ENCODE measurements at places on chromosomes 16 and 17.

- DNase-seq: no peak
Observed at GRCh38 chr17:58913971-58914769, 158.5 kb downstream of the PPM1E start.

GRCh38 chr17:63430223-63430622 lies 15.9 kb downstream of the CYB561 start:
- no peak for DNase-seq

DNA sequence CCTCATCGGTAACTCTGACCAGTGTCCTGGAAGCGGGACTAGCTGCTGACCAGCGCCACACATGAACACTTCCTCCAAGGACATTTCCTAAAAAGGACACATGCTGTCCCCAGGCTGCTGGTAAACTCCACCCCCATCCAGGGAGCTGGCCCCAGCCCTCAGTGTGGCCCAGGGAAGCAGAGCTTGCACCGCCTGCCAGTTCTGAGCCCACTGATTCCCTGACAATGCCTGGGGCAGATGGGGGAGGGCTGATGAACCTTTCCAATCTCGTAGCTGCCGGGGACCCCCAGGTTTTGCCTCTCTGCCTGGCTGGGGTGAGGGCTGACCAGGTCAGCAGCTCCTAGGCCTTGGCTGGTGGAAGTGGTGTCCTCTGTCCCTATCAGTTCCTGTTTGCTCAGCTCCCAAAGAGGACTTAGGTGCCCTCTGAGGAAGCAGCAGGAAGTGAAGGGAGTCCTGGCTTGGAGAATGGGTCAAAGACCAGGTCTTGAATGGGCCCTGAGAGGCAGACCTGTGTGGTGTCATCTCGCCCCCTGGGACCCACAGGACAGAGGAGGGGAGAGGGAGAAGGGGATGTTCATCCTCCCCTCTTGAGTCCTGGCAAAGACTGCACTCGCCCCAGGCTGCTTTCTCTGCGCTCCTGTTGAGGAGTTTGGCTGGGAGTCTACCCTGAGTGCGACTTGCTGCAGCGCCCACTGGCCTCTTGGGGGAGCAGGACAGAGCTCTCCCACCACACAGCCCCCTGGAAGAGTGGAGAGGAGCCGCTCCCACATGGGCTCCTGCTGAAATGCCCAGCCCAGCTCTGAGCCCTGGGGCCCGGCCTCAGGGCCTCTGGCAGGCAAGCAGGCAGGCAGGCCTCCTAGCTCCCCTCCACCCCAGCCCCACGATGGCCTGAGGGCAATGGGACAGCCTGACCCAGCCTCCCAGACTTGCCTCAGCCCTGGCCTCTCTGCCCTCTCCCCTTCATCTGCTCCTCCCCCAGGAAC lies 16.8 kb downstream of the PDK2 start:
- no peak for DNase-seq

DNA sequence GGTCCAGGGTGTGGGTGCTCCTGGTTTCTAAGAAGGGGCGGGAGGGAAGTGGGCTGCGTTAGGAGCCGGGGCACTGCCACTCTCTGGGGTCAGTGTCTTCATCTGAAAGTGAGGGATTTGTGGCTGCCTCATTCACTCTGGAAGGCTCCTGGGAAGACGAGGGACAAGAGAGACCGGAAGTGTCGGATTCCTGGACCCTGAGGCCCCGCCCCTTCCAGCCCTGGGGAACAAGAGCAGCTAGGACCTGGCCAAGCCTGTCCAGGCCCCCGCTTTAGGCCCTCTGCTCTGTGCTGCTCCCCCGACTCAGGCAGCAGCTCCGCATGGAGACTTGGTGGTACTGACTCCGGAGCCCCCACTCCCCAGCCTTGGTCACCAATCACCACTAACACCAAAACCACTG lies 6.5 kb downstream of the LGALS3BP start:
- no peak for DNase-seq

- DNase-seq: no peak
Observed at GRCh38 chr17:48030531-48030930, 7.1 kb downstream of the COPZ2 start.

DNA sequence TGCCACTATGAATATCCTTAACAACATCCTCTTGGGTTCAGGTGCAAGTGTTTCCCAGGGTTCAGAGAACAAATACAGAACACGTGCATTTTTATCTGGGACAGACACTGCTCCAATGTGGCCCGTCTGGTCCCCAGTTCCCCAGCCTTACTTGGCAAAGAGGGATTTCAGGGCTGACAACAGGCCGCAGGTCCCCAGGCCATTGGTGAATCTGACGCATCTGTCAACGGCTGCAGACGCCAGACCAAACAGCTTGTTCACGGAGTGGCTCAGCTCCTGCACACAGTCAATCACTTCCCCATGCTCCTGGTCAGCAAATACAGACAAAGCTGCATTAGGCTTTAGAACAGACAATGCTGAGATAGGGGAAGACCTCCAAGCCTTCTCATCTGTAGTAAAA lies 36.2 kb downstream of the COG7 start:
- no peak for DNase-seq

GRCh38 chr17:15453246-15453645 lies 14.2 kb downstream of the CDRT4 start:
- DNase-seq: no peak

Measured in cortex of kidney (tissue), 1 donor.